Astrocyte of the cerebellum (primary cell): ENCODE measurements at places on chromosomes 12 and 14.

- no peak for DNase-seq
Observed at GRCh38 chr14:89407856-89408255, 9.2 kb downstream of the FOXN3 start.

DNA sequence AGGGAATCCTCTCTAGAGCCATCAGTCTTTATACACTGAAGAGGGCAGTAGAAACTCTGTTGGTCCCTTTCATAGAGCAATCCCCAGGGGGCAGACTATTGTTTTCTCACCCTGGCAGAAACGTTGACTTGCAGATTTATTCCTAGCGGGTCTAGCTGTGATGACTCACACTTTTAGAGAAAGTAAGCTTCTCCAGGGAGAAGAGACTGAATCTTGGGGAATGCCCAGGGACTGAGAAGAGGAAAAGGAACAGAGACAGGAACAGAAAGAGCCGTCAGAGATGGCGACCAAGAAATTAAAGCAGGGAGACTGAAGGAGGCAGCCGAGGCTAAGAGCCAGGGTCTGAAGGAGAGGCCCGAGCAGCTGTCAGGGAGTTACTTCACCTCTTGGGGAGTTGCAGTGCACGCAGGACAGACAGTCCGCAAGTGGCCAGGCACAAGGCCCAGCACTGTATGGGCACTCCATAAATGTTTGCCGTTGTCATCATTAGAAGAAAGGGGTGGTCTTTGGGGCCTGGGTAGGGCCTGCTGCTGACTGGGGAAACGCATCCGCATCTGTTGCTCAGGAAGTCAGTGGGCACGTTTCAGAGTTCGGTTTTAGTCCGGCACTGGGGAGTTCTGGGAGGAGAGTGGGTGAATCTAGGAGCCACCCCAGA is 13.0 kb downstream of the PLEKHG6 start:
- peak; percentile 86 for DNase-seq

DNA sequence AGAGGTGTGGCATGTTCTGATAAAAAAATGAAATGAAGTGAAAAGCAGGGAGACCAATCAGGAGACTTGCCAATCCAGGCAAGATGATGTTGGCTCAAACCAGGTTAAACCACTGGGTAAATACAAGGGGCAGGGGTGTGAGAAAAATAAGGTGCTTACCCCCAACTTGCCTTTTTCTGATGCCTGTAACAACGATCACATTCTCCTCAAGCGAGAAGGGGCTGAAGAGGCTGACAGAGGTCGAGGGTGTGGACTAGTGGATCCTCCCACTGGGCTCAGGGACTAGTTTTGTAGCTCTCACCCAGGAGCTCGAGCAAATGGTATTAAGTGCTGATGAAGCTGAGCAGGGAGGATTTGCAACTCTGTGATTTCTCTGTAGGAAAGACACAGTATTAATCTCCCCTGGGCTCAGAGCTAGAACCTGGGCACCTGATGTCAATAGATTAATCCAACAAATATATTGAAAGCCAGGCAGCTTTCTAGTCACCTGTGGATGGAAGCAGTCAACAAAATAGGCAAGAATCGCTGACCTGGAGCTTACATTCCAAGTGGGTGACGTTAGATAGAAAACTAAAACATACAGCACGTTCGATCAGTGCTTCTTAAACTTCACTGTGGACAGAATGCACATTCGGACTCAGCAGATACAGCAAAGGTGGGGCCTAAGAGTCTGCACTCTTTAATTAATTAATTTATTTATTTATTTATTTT is 15.2 kb upstream of the EAPP start:
- DNase-seq, result no peak

- no peak for DNase-seq
Observed at GRCh38 chr14:57928732-57929131, 62.8 kb upstream of the SLC35F4 start.

GRCh38 chr14:95418858-95419257 is 97.6 kb downstream of the SYNE3 start:
- DNase-seq, result no peak

DNA sequence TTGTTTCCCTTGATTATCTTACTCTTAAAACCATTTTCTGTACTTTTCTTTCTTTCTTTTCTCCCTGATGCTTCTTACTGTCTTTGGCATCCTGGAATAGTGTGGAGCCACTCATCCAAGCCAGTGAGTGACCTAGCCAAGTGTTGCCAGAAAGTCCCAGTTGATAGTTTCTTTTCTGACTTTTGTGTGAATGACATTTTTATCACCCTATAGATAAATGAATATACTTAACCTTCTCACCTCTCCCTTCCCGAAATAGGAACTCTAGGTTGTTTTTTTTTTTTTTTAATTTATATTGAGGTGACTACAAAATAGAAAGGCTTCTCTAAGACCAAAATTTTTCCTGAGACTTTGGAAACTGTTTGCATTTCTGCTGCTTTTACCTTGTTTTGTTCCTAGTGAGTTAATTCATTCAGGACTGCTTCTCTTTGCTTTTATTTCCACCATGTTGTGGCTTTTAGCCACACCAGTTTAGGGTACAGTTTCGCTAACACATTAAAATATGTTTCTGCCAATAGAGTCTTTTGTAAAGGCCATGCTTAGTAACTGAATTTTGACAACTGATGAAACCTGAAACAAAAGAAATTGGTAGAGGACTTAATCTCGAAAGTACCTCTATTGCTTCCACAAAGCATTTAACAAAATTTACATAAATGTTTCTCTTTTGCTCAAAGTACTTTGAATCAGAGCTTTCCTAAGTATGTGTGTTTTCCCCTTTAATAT is 194.6 kb downstream of the ERC1 start:
- no peak for DNase-seq

DNA sequence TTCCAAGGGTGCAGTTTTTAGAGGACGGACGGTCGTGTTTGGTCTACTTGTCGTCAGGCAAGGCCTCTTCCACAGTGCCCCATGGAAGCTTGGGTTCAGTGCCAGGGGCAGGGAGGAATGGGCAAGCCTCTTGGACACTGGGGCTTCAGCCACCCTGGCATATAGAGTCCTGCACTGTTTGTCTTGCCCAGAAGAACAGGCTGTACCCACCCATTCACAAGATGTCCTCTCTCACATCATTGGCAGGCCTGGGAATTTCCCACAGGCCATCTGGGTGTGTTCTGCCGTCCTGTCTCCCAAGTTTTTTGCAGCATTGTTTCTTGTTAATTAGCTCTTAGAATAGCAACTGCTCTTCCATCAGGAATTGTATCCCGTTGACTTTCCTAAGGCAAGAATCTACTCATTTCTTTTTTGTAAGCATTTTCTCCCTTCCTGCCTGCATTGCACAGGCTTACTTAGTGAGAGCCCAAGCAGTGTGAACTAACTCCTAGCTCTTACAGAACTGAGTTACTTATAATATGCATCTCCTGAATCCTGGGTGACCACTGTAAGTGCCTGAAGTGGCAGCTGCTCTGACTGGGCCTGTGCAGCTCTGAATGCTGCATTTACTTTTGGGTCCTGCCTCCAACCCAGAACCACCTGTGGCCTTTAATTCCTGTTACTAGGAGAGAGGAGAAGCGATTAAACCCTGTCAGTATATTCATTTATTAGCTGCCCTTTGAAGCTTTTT is 149.4 kb upstream of the HIF1A start:
- DNase-seq, result no peak

DNA sequence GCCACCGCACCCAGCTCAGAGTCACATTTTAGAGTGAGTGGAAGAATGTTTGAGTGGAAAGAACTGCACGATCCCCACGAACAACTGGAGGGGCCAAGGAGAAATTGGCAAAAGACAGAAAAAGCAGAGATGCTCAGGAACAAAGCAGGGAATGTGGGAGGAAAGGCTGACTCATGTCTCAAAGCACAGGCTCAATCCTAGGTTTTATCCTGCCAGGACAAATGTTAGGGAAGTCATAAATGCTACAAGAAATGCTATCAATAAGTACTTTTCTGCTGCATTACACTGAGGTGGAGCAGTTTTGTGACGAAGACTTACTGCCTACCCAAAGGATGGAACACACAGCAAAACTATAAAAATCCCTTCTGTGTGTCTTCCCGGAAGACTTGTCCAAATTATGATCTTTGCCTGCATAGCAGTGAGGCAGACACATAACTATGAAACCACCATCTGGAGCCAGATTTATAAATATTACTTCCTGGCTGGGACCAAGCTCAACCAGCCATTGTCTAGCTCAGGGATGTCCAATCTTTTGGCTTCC is 26.7 kb downstream of the NIN start:
- DNase-seq, result no peak

- no peak for DNase-seq
Observed at GRCh38 chr12:18799561-18799960, 61.6 kb downstream of the CAPZA3 start.
